ENCODE measurements at places on chromosomes 12 and 14. TPM values are rescaled to one million over a fixed set of nuclear protein-coding genes. Genes with fewer than 3 reads are reported as not detected.

MYBPC1 gene
- total RNA-seq = not detected

IL23A gene
- 22.9 TPM for total RNA-seq

GRCh38 chr14:93533842-93534241 is 103.1 kb downstream of the UNC79 start:
- DNase-seq = no peak

DNA sequence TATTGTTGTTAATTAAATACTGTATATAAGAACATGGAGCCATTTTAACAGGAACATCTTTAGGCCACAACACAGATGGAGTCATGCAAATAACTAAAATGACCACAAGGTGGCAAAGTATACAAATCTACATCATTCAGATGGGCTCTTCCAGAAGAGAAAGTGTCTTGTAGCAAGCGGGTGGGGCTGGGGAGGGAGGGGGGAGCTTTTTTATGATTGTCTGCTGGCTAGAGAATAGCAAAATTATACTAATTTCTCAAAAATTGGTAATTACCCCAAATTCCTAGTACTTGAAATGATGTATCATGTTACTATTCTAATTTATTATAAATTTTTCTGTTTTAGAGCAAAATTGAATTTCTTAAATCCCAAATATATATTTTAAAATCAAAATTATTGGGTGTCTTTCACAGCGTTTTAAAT is 378.7 kb downstream of the PRKD1 start:
- DNase-seq = no peak

DNA sequence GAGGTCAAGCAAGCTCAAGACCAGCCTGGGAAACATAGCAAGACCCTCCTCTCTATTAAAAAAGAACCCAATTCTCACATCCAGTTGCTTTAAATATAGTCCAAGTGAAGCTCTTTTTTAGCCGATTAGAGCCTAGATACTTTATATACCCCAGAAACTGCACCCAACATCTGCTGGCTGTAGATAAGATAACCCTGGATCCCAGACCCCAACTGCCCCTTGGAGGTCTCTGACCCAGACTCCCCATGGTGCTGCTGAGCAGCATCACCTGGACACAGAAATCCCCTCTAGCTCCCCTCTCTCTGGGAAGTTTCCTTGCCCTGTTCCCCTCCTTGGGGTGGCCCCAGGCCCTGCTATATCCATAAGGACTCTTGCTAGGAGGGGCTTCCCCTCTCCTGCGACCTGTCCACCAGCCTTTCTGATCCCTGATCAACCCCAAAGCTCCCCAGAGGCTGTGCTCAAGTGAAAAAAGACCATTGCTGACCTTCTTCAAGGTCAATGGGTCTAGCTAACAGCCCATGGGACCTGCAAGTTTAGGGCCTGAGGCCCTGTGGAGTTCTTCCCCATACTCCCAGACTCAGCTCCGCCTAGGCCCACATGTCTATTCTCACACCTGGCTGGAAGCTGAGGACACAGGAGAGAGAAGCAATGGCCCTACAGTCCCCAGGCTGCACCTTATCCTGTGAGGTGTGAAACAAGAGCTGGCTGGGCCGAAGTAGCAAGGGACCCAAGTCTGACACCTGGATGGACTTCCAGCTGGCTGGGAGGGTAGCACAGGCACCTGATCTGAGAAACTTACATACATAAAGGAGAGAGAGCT is 56.2 kb downstream of the ARL6IP4 start:
- no peak for DNase-seq

DNA sequence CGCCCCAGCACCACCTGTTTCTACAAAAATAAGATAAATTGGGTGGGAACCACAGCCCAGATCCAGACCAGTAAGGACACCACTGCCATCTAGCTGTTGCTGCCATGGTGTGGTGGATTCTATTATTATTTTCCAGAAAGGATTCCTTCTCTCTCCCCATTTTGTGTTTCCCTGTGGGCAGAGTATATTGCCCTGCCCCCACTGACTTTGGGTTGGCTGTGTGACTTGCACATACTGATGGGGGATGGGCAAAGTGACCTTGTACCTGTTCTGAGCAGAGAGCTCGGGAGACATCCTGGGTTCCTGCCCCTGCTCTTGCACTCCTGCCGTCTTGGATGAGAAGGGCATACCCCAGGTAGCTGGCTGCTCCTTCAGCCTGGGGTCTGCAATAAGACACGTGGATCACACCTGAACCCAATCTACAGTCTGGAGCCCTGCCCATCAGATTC is 24.3 kb downstream of the MOAP1 start:
- no peak for DNase-seq

ASCL1 gene
- not detected for total RNA-seq

DNA sequence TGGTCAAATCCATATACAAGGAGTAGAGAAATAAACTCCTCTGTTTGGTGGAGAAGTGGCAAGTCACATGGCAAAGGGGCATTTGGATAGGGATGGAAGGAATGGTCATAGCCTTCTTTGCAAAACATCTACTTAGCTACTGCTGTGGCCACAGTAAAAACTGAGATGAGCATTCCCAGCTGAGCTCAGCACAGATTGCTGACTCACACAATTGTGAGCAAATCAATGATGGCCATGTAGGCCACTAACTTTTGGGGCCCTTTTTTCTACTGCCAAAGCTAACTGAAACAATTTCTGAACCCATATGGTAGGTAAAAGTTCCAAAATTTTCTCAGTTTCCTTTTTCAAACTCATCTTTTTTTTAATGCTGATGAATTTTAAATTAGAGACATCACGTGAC is 31.6 kb downstream of the DUSP6 start:
- DNase-seq = no peak

GRCh38 chr12:496736-497135 is 37.0 kb downstream of the B4GALNT3 start:
- DNase-seq = no peak

- no peak for DNase-seq
Observed at GRCh38 chr12:16415155-16415554, 67.7 kb downstream of the MGST1 start.

CLEC1A gene
- not detected for total RNA-seq

ACADS gene
- 13.4 TPM for total RNA-seq

DNA sequence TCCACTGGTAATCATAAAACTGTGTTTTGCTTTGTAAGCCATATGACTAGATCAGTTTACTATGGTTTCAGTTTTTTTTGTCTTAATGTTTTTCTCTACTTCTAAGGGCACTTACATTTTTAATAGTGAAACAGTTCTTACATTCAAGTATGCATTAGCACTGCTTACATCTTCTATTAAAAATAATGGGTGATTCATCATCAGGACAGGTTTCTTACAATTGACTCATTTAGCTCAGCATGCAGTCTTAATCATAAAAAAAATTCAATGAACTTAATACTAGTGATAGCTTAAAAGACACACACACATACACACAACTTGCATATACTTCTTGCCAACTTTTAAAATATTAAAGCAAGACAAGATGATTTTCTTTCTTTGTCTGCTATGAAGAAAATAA is 845.7 kb upstream of the USP15 start:
- no peak for DNase-seq

DNA sequence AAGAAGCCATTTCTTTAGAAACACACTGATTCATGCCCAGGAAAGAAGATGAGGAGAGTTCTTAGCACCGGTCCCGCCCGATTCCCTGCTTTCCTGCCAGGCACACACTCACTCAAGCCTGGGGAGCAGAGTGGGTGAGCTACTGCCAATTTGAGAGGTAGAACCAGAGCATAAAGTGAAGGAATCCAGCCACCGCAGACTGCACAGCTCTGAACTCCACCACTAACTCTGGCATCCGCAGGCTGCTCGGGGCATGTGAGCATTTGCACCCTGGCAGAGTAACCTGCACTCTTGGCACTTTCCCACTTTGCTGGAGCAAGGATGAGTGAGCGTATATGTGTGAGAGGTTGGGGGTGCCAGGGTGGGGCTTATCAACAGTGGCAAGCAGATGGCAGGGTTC is 4.0 kb upstream of the SYNDIG1L start:
- no peak for DNase-seq

SCN8A gene
- total RNA-seq = 0.93 TPM

DNA sequence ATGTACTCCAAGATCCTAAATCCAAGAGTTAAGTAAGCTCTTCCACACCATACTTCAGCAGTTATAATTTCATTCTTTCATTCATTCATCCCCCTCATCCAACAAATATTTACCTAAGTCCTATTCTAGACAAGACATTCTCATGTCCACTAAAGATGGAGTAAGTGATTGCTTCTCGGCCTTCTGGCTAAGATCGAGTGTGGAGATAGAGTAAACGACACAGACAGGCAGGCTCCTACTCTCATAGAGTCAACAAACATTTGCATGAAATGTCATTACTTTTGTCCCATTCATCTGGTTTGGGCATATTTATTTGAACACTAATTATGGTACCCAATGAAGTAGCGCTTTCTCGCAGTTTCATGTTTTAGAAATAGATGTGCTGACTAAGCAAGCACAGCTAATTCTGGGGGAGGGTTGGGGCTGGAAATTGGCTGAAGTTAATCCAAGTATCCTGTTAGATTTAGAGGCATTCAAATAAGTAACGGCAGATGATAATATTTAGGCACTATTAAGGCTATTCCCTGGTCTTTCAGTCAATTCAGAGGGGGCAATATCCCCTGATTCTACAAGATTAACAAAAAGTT is 176.5 kb downstream of the CEP128 start:
- DNase-seq = no peak
